Inflammatory macrophage treated with lipopolysaccharide for 1 hour (primary cell): ENCODE measurements at places on chromosomes 6 and 20.

- DNase-seq, result peak; percentile 81
Observed at GRCh38 chr6:109304284-109305015, 77.8 kb downstream of the CD164 start.

GRCh38 chr6:73565767-73566485 lies 45.1 kb upstream of the EEF1A1 start:
- no peak for DNase-seq

- no peak for DNase-seq
Observed at GRCh38 chr6:167113935-167114910, 8.7 kb upstream of the CCR6 start.

DNA sequence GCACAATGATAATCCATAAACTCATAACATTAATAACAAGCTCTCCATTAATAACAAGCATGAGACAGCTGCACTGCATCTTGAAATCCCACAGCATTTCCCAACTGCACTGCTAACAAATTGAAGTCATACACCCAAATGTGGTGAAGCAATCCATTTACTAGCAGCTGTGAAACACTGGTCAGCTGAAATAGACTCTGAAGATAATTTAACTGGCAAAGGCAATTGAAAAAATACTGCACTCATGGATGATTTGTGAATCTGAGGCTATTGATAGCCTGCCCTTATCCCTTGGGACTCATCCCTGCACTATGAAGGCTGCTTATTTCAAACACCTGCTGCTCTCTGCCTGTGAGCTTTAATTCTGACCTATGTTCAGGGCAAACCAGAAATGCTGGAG lies 49.1 kb upstream of the PLCB1 start:
- peak; percentile 56 for DNase-seq

DNA sequence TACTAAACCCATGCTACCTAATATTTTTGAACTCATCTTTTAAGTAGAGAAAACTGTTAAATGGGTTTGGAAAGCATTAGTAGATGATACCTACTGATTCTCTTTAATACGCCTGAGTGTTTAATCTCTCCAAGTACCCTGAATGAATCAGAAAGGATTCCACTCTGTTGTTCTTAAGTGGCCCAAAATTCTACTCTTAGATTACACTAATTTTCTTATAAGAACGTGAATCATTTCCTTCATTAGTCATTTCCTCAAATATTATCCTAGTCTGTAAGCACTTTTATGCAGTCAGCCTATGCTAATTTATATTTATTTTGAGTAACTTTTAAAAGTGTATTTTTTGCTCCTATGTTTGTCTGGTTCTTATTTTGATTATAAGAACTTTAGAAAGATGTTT lies 380.0 kb downstream of the BTBD9 start:
- DNase-seq, result no peak

- no peak for DNase-seq
Observed at GRCh38 chr20:43530321-43531090, 23.0 kb downstream of the L3MBTL1 start.

- peak; percentile 63 for DNase-seq
Observed at GRCh38 chr6:159941286-159942113, 27.4 kb upstream of the IGF2R start.

DNA sequence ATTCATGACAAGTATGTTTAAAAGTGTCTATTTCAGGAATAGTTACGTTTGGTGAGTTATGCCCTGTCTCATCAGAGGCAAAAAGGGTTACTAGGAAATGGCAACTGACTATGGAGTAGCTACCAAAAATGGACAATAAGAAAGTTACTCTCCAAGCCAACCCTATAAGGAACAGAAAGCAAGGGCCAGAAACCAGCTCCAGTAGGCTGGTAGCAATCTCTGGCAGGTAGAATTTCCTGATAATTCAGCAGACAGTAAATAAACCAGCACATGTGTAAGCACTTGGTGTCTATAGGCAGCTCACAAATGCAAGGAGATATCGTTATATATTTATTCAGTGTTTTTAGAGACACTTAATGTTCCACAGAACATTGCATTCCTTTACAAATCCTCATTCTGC lies 20.3 kb downstream of the SOX4 start:
- DNase-seq, result no peak

- DNase-seq, result peak; percentile 83
Observed at GRCh38 chr6:161393839-161394364, 120.0 kb upstream of the AGPAT4 start.

GRCh38 chr6:110560239-110561007 lies 84.0 kb upstream of the SLC22A16 start:
- no peak for DNase-seq

DNA sequence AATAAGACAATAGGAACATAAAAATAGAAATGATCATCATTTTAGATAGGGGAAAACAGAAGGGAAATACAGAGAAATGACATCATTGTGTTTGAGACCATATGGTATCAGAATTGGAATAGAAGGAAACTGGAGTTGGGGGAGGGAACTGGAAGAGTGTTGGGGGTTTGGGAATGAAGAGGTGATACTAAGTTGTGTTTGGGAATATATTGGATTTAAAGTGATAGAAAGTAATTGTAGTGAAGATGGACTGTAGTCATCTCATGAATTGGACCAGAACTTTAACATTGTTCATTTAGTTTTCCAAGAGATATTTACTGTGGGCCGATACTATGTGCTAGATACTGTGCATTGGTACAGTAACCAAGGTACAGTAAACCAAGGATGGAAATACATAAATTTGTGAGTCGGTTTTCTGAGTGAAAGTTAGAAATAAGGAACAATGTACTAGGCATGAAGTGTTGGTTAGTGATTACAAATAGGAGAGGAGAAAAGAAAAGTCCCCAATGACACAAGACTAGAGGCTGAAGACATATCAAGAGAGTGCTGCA lies 32.3 kb downstream of the KCNQ5 start:
- DNase-seq, result peak; percentile 47

- no peak for DNase-seq
Observed at GRCh38 chr20:19992996-19993908, 23.9 kb upstream of the NAA20 start.

- no peak for DNase-seq
Observed at GRCh38 chr20:10209091-10209490, 9.5 kb upstream of the SNAP25 start.

DNA sequence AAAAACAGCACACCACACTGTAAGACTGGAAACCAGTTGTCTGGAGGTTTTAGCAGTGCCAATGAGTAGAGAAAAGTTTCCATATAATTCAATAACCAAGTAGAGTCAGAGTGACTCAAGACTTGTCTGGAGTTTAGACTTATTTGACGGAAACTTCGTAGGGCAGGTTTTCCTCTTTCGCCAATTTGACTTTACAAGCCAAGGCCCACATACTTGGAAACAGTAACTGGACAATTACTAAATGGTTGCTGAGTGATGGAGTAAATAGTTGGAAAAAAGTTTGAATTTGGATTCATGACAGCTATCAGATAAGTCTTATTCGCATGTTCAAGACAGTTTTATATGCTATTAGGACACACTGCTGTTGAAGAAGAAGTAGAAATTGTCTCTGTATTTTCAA lies 48.1 kb upstream of the CTAGE9 start:
- DNase-seq, result no peak

- no peak for DNase-seq
Observed at GRCh38 chr6:4805553-4806336, 29.5 kb downstream of the CDYL start.

- DNase-seq, result no peak
Observed at GRCh38 chr6:121157906-121158305, 176.4 kb downstream of the TBC1D32 start.

DNA sequence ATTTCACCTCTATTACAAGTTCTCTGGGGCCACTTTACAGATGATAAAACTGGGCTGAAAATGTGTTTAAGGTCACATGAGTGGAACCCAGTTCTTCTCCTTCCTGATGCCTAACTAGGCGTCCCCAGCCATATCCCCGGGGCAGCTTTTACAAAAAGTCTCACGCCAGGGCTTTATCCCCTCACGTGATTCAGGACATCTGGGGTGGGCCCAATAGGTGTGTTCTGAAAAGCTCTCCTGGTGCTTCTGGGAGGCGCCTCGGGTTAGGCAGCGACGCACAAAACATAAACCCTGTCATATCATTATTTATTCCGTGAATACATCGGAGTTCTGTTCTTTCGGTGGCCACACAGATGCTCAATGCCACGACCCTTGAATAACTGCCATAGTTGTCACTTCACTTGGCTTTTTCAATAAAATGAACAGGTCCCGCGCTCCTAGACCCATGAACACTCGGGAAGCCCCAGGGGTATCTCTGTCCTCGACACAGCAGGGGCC lies 32.1 kb downstream of the SF3B5 start:
- DNase-seq, result no peak

GRCh38 chr20:50844430-50845100 lies 49.7 kb downstream of the BCAS4 start:
- DNase-seq, result no peak

DNA sequence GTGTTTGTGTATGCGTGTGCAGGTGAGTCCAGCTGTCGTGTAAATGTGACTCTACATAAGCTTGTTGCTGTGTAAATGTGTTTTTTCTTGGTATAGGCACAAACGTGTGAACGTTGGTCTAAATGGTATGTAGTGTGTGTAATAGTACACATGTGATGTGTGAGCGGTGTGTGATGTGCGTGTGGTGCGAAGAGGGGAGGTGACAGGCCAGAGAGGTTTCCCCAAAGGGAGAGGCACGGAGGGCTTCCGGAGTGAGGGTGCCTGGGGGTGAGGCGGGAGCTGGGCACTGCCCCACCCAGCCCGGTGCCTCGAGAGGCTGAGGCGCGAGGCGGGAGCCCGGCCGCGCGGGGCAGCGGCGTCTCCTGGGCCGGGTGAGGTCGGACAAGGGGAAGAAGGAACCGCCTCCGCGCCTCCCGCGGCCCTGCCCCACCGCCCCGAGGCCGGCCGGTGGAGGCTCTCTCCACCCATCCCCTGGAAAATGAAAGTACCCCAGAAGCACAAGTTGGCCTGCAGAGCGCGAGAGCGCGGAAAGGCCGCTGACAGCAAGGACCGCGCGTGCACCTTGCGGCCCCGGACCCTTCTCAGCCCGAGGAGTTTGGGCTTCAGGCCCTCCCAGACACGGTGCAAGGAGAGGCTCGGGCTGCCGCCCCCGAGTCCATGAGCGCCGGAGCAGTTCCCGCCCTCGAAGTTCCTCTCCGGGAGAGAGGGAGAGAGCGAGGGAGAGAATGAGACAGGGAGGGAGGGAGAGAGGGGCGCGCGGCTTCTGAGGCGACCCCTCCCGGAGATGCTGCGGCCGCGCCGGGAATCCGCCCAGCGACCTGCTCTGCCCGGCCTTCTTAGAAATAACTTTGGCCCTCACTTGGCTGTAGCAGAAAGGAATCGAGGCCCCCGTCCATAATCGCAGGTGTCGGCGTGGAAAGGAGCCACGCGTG lies 43.2 kb upstream of the OSTM1 start:
- DNase-seq, result peak; percentile 53

DNA sequence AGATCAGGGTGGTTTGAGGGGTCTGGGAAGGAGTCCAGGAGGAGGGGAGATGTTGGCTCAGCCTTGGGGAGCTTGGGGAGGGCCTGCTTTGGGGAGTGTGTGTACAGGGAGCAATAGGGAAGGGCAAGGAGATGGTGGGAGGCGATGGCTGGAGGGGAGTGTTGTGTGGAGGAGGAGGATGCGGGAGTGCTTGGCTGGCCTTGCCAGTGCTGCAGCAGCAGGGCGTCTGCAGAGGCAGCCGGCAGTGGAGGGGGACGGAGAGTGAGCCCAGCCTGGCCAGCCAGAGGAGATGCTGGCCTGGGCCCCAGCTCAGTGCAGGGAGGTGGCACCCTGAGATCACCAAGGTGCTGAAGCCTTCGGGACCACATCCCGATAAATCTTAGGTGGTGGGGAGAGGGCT lies 3.9 kb downstream of the IP6K3 start:
- DNase-seq, result no peak

- peak; percentile 62 for DNase-seq
Observed at GRCh38 chr6:41470331-41471063, 75.7 kb upstream of the FOXP4 start.

DNA sequence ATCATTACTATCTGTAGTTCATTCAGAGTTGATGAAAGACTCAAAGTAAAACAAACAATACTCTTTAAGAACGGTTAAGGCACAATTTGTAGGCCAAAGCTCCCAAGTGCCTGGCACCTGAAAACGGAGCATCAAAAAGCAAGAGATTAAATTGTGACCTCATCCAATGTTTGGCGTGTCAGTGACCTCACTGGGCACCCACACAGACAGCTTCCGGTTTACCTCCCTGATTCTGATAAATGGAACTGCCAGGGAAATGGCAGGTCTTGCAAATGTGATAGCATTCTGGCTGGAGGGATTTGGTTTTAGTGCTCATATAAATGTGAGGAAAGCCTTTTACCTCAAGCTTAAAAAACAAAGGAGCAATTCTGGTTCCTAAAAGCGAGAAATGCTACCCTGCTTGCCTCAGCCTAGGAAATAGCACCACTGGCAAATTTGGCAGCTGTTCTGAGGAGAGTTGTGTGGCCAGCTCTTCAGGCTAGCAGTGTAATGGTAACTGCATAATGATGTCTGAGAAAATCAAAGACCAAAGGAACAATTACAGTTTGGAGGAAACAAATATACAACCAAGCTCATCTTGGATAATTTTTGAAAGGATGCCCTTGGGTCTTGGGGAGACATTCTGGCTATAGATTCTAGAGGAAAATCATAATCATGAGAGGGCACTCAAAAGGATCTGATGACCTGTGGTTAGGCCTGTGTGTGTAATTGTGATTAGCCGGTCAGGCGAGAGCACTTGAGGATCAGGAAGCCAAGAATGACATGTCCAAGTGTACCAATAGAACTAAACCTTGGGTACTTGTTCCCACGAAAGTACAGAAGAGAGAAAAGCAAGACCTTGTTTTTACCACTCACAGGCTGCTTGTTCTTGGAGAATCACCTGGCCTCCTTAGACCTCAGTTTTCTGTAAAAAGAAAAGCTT lies 174.3 kb downstream of the TFAP2B start:
- DNase-seq, result no peak

DNA sequence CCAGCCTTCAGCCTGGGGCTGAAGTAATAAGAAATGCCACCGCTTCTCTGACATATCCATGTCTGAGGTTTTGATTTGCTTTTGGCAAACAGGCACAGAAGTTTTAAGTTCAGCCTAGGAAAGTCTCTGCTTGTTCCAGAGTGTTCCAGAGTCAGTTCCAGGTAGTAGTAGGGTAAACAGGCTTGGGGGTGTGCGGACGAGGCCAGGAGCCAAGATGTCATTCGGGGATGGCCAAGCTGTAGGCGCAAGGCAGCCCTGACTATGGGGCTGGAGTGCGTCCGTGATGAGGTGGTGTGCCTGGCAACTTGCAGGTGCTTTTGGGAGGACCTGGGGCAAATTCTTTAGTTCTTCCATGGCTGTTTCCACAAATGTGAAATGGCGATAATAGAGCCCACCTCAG lies 60.3 kb downstream of the IRF4 start:
- DNase-seq, result no peak

- DNase-seq, result no peak
Observed at GRCh38 chr20:22672191-22672590, 87.8 kb upstream of the FOXA2 start.

GRCh38 chr6:149890629-149891045 lies 7.3 kb downstream of the RAET1E start:
- DNase-seq, result no peak
